ENCODE measurements at places on chromosomes 6 and 20.

- DNase-seq: no peak
Measured at GRCh38 chr6:19682859-19683258, 154.3 kb upstream of the ID4 start.

DNA sequence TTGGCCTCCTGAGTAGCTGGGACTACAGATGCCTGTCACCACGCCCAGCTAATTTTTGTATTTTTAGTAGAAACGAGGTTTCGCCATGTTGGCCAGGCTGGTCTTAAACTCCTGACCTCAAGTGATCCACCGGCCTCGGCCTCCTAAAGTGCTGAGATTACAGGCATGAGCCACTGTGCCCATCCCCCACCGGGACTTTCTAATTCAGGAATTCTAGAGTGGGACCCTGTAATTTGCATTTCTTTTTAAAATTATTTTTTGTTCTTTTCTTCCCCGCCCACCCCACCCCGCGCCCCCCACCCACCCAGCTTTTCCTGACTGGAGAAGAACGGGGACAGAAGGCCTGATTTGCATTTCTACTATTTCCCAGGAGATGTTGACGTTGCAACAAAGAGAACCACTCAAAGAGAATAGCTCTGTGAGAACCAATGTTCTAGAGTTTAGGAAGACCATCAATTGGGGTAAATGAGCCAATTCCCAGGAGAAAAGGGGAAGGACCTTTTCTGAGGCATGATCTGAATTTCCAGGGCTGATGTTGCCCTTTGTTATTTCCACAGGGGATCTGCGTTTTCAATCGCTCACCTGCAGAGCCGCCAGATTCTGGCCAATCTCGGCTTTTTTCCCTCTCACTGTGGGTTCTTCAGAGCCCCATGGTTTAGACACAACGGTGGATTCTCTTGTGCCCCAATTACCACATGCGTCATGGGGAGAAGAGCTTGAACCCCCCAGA, 33.2 kb upstream of the TFAP2C start:
- DNase-seq: no peak

DNA sequence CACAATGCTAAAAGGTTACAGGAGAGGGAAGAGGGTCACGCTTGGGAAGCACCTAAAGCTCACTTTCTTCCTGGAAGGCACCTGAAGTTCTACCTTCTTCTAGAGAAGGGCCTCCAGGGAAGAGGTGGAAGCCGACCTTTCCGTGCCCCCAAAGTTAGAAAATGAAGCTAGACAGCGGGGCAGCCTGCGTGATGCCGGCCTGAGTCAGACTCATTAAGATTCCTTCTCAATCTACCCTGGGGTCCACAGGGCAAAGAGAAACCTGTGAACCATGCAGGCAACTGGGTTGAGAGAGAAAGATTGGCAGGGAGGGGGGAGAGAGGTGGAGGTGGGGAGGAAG, 54.8 kb upstream of the CCDC167 start:
- no peak for DNase-seq

DNA sequence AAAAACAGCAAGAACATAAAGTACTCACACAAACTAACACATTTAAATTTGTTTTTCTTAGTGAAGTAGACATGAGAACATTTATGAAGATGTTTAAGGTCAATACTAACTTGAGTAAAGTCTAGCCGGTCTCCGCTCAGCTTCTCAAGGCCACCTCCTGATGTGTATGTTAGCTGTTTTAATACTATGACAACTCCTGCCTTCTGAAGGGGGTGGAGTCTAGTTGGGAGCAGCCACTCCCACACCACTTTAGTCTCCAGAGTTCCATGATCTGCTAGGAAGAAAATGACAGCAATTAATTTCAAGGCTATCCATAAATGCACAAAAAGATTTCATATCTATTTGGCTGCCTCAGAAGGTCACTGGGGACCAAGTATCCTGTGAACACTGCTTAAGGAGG, at the start of gene GSTA3:
Gene GSTA3 (minus strand): TSS at position 168 of the 400 bp plus-strand sequence. CDS start 3,864 bp downstream, outside the sequence.
- DNase-seq: no peak

- DNase-seq: no peak
Measured at GRCh38 chr20:47558295-47559066, 56.8 kb downstream of the NCOA3 start.

DNA sequence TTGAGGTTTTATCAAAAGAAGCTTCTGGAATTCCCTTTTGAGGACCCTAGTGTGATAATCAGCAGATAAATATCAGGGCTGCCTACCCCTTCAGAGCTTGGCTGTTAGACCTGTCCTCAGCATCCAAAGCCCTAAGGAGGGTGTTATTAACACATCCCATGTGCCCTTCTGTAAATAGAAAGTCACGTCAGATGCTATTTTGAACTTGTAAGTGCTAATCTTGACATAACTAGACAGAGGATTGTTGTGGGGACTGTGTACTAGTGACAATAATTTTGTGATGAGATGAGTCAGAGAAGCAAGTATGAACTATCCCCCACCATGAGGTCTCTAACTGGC, 4.9 kb upstream of the LAMA4 start:
- DNase-seq: no peak

GRCh38 chr6:5776706-5777390, 229.9 kb downstream of the NRN1 start:
- no peak for DNase-seq

DNA sequence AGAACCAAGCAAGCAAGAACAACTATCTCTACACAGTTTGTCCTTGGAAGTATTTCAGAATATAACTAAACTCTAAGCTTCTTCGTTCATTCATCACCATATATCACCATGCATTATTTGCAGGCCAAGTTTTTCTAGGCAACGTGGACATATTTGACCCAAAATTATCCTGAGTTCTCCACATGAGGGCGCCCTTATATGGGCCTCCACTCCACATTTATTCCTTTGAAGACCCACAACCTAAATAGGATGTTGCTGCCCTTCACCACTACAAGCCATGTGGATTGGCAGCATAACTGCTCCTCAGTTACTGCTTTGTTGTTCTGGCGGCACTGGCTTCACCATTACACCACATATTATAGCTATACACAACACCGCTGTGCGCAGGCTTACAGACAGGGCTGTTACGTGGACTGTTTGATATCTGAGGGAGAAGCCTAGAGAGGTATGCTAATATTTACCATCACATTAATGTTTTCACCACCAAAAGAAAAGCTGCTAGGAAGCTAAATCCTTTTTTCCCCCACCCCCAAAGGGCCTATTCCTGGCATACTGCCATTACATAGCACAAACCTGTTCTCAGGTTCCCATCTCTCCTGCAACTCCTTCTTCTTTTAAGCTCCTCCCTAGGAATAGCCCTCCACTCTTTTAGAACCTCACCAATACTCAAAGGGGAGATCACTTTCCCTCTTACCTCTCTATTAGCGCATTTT, 411.7 kb downstream of the C6orf118 start:
- DNase-seq: no peak

- no peak for DNase-seq
Measured at GRCh38 chr20:31701591-31701990, 21.1 kb downstream of the BCL2L1 start.

GRCh38 chr20:48234951-48235350, 449.7 kb upstream of the SULF2 start:
- no peak for DNase-seq

DNA sequence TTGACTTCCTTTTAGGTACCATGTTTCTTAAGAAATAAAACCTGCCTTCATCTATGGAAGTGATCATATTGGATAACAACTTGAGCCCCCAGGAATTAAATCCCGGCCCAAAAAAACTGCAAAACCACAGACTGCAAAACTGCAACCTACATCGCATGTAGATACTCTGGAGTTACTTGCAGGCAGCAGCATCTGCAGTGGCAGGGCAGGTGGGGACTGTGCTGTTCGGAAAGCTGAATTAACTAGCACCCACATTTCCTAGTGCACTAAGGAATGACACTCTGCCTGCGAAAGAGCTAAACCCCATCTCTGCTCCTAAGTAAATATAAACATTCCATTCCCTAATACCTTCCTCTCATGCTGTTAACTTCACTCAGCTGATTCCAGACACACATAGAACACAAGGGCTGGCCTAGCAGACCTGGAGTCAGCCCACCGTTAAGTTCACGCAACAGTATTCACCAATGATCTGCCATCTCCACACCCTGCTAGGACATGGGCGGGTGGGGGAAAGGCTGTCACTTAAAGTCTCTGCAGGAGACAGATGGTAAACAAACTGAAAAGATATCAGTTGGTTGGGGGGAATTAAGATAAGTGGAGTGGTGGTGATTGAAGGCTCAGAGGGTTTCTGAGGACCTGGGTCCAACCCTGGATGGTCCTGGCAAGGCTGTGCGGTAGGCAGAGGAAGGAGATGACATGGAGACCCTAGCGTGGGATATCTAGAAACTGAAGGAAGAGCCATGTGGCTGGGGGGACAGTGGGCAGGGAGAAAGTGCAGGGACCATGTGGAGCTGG, 128.4 kb downstream of the SYCP2 start:
- DNase-seq: no peak

DNA sequence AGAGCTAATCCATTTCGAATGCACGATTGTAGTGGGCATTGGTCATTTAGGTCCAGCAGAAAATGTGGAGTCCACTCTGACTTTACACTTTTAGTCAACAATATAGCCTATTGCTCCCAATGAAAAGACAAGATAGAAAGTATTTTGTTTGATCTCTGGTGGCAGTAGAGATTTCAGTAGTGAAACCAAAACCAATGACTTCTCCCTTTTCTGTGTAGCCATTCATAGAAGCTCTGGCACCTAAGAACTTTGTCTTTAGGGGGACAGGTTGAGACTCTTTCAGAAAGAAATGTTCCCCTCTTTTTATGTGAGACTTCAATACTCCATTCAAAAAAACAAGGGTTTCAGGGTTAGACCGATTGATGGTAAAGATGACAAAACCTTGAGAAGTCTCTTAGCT, 510.8 kb upstream of the POU3F2 start:
- no peak for DNase-seq

GRCh38 chr20:62742550-62742949, 33.9 kb downstream of the NTSR1 start:
- DNase-seq: no peak

- DNase-seq: no peak
Measured at GRCh38 chr20:33910056-33910455, 83.7 kb upstream of the RALY start.

- no peak for DNase-seq
Measured at GRCh38 chr6:43239054-43239453, 4.2 kb upstream of the TTBK1 start.

DNA sequence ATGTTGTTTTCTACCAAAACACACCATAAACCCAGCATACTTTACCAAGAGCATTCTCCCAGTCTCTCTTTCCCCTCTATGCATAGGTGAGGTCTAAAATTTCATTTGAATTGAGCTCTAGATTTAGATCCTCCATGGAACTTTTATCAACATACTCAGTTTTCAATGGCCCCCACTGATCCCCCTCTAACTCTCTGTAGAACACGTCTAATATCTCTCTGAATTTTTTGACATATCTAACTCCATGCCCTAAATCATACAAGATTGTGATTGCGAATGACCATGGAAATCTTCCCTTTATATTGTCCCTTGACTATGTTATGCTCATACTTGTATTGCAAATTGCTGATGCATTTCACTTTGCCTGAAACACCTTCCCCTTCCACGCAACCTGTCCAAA, 38.1 kb upstream of the HBS1L start:
- DNase-seq: no peak

- DNase-seq: no peak
Measured at GRCh38 chr6:139194740-139195139, 59.9 kb downstream of the HECA start.

DNA sequence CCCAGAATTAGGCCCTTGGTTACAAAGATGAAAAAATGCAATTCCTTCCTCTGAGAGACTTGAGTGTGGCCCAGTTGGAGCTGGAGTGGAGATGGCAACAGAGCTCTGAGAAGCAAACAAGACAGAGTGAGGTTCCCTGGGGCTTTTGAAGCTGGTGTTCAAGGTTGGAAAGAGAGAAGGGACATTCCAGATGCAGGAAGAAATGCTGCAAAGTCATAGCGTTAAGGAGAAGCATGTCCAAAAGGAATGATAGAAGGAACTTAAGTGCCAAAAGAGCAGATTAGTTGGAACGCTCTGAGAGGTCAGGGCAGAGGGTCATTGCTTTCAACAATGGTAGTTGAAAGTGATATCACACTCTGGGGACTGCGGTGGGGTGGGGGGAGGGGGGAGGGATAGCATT, 251.8 kb downstream of the TBC1D7 start:
- no peak for DNase-seq

- DNase-seq: no peak
Measured at GRCh38 chr6:9398071-9398766, 962.9 kb upstream of the SLC35B3 start.

- no peak for DNase-seq
Measured at GRCh38 chr6:162712694-162713093, 14.9 kb downstream of the PRKN start.

- DNase-seq: peak; percentile 73
Measured at GRCh38 chr20:17533396-17533795, 2.2 kb upstream of the BFSP1 start.

DNA sequence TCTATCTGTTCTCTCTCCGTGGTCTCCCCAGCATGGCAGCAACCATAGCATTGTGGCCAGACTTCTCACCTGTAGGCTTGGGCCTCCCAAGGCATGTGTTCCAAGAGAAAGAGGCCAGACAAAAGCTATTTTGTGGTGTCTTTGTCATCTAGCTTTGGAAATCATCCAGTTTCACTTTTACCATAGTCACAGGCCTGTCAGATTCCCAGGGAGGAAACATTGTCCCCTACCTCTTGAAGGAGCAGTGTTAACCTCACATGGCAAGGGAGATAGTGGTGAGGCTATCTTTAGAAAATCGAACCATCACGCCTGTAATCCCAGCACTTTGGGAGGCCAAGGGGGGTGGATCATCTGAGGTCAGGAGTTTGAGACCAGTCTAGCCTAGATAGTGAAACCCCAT, 42.3 kb upstream of the RALGAPA2 start:
- peak; percentile 40 for DNase-seq

DNA sequence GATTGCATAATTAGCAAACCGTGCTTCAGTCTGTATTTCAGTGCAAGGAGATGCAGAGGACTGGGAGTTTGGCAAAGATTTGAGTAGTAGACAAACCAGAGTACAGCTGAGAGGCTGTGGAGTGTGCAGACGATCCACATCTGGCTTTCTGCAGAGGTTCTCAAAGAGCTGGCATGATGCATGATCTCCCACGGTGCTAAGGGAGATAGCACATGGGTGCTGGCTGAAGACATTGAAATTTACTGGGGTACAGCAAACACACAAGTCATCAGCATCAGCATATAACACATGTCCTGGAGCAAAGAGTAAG, 79.0 kb upstream of the FAM184A start:
- DNase-seq: no peak

DNA sequence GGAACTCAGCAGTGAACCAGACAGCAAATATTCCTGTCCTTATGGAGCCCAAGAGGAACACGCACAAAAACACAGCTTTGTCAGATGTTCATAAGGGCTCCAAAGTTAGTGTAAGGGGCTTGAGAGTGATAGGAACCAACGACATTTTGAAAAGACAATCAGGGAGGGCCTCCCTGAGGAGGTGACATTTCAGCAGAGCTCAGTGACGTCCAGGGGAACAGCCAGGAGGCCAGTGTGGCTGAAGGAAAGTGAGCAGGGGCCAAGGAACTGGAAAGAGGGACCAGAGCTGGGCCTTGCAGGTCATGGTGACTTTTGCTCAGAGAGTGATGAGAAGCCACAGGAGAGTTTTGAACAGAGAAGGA, 16.1 kb downstream of the NOL4L start:
- no peak for DNase-seq

- DNase-seq: peak; percentile 60
Measured at GRCh38 chr6:9540534-9541126, 874.2 kb downstream of the TFAP2A start.

All from hematopoietic multipotent progenitor cell treated with erythropoietin and hydrocortisone succinate and interleukin-3 and kit ligand, for 4 days (in vitro differentiated cells).